Activated effector memory CD4-positive, alpha-beta T cell treated with Interleukin-2 at 50 U/mL for 16 hours (primary cell): ENCODE measurements at places on chromosomes 13 and 19.

DNA sequence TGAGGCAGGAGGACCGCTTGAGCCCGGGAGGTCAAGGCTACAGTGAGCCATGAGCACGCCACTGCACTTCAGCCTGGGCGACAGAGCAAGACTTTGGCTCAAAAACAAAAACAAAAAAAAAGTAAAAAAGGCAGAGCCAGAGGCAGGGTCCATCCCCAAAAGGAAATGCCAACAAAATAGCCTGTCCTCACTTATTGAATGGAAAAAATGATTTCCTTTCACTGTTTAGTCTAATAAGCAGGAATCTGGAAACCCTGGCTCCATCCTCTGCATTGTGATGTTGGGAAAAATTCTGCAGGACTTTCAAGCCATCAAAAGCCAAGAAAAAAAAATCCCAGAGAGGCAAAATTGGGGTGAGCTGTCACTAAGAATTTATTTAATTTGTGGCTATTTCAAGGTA, 23.2 kb downstream of the ZIC5 start:
- DNase-seq = no peak

DNA sequence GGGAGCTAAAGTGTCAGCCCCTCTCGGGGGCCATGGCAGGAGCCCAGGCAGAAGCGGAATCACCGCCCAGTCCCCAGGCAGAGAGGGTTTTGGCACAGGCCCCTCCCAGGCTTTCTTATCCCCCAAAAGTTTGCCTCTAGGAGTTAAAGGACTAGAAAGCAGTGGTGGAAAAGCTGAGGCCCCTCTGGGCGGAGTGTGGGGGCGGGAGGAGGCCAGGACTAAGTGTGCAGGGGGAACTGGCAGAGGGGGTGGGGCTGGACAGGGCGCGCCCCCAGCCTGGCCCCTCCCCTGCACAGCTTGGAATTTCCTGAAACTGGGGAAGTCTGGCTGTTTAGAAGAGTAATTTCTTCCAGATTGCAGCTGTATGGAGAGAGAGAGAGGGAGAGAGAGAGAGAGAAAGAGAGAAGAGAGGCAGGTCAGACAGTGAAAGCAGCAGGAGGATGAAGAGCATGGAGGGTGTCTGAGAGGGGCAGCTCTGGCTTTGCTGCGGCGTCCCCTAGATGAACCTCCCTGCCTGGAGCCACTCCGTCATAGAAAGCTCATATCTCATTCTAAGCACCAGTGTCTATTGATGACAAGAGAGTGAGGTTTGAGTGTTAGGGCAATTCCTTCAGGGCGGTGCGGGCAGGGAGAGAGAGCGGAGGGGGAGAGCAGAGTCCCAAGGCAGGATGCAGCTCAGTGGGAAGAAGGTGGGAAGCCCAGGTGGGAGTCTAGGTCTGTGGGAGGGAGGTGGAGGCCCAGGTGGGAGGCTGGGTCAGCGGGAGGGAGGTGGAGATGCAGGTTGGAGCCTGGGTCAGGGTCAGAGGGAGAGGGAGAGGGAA, at the start of gene CDC42EP5:
Gene CDC42EP5 (minus strand): TSS at position 226 of the 821 bp plus-strand sequence. CDS start 7,749 bp downstream, outside the sequence.
- no peak for DNase-seq

- no peak for DNase-seq
Observed at GRCh38 chr13:53408847-53409568, 380.4 kb downstream of the OLFM4 start.

DNA sequence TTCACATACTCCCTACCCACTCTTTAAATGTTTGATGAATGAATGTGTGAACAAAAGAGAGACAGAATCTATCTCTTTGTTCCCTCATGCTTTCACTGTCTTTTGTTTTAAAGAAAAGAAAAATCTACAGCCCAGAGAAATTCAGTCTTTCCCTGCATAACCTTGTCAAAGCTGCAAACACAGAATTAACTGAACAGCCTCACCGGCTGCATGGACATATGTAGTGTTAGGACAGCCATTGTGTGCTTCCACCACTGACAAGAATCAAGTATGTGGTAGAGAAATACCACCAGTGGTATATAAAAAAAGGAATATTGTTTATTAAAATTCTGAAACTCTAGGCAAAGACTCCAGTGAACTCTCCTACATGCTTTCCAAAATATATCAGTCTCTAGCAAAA, 348.4 kb upstream of the NBEA start:
- DNase-seq = no peak

DNA sequence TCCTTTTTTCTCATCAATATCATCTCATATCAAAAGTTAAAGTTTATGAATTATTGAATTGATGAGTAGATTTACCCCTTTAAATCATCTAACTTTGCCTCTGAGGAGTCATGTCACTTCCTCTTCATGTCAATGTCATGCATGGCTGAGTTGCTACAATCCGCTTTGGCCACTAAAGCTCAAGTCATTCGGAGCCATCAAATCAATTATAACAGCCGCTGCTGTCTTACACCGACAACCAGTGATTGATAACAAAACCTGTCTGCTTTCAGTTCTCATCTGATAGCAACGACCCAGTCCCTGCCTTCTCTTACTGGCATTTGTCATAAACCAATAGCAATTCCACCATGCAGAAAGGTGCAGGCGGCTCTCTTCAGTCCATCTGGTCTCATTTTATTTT, 429.3 kb downstream of the DIAPH3 start:
- DNase-seq = no peak

GRCh38 chr19:48813123-48813913, 2.5 kb upstream of the BCAT2 start:
- DNase-seq = no peak

GRCh38 chr13:98240135-98240534, 63.1 kb upstream of the RNF113B start:
- DNase-seq = no peak

DNA sequence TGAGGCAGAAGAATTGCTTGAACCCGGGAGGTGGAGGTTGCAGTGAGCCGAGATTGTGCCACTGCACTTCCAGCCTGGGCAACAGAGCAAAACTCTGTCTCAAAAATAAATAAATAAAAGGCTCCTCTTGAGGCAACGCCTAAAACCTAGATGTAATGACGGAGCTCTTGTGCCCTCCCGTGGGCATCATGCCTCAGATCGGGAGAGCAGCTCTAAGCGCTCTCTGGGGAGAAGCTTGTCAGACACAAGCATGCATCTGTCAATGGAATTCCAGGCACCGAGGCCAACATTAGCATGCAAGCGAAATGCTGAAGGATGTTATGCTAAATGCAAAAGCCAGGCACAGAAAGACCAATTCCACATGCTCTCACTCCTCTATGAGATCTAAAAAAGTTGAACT, 45.6 kb upstream of the MRI1 start:
- DNase-seq = no peak
